HTR-8/SVneo (cell line): ENCODE measurements at places on chromosomes 2 and 18.

- peak; percentile 25 for DNase-seq
Measured at GRCh38 chr2:66575625-66576310, 140.8 kb downstream of the MEIS1 start.

DNA sequence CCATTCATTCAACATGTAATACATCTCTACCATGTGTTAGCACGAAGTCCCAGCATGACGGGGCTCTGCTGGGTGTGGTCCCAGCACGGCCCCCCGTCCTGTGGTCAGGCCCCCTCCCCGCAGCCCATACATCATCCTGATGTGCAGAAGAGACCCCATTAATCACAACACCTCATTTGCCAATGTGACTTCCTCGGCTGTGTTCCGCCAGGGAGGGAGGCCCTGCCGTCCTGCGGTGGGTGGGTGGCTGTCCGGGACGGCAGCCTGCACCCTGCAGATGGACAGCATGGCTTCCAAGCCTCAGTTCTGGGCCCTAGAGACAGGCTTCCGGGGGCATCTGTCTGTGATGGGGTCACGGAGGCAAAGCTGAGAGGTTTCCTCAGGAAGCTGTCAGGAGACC is 254.0 kb downstream of the CYP26B1 start:
- no peak for DNase-seq

DNA sequence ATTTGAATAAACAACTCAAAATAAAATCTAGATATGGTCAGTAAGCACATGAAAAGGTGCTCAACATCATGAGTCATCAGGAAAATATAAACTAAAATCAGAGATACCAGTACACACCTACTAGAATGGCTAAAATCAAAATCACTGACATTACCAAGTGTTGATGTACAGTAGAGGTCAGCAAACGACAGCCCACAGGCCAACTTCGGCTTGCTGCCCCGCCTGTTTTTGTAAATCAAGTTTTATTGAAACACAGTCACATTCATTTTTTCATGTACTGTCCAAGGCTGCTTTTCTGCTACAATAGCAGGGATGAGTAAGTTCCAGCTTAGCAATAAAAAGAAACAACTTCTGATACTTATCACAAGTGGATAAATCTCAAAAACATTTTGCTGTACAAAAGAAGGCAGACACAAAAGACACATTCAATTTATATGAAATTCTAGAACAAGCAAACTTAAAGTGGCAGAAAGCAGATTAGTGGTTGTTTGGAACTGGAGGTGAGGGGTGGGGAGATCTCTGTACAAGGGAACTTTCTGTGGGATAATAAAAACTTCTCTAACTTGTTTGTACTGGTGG is 32.1 kb downstream of the TRAK2 start:
- DNase-seq, result no peak

DNA sequence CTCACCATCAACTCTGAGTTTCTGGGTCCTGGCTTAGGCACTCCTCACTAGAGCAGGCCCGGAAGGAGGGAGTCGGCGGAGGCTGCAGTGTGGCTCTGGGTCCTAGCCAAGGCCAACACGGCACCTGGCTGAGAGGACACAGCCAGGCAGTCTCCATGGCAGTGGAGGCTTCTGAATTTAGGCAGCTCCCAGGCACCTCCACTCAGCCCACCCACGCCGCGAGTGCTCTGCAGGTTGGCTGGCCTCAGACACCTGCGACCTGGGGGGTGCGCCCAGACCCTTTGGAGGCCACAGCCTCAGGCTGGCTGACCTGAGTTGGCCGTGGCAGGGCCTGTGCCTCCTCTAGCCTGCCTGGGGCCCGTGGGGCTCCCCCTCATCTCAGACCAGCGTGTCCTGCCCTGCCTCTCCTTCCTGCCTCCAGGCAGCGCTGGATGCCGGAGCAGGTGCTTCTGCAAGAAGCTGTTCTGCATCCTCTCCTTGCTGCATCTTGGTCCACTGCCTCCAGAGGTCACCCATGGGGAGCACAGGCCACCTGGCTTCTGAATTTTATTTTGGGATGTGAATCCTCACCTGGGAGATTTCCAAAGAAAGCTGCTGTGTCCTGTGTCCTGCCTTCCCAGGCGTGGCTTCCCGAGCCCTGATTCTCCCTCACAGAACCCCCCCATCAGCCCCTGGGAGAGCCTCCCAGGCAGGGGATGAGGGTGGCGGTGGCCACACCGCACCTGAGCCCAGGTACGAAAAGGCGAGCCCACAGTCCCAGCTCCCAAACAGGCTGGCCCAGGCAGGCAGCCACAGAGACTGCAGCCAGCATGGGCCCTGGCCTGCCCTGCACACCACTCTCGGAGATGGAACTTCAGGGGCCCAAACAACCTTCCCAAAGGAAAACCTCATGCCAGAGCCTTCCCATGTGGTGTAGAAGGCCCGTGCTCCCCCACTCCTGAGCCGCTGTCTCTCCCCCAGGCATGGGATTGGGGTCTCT is 23.4 kb downstream of the AQP12A start:
- DNase-seq, result no peak
